ENCODE measurements at places on chromosomes 7 and 10.

- no peak for DNase-seq
These were observed 437.5 kb upstream of the MBL2 start for GRCh38 chr10:53209944-53210611.

DNA sequence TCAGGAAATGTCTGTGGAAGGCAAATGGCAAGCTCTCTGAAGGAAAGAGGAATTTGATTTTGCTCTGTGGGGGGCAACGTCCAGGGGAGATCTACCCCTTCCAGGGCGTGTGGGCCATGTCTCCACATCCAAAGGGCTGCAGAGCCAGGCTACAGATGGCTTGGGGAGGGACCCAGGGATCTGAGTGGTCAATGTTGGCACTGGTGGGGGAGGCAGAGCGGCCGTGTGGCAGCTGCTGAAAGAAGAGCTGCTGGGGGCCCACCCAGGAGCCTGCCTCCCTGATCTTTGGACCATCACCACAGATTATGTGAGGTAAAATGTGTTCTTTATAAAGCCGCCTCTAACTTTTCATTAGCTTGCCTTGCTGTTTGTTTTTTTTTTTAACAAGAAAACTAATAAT lies 144.1 kb downstream of the HERPUD2 start:
- DNase-seq, result no peak

DNA sequence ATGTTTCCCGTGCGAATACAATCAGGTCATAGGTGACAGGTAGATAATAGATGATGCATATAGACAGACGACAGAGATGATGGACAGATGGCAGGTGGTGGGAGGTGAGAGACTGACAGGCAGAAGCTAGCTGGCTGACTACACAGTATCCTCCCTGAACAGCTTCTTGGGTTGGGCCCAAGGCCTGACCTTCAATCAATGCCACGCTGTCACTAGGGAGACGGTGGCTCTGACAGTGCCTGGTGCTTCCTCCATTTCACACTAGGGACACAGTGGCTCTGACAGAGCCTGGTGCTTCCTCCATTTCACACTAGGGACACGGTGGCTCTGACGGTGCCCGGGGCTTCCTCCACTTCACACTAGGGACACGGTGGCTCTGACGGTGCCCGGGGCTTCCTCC lies 200.1 kb downstream of the DIP2C start:
- no peak for DNase-seq

- DNase-seq, result no peak
These were observed 201.5 kb downstream of the CDK14 start for GRCh38 chr7:90797596-90797995.

DNA sequence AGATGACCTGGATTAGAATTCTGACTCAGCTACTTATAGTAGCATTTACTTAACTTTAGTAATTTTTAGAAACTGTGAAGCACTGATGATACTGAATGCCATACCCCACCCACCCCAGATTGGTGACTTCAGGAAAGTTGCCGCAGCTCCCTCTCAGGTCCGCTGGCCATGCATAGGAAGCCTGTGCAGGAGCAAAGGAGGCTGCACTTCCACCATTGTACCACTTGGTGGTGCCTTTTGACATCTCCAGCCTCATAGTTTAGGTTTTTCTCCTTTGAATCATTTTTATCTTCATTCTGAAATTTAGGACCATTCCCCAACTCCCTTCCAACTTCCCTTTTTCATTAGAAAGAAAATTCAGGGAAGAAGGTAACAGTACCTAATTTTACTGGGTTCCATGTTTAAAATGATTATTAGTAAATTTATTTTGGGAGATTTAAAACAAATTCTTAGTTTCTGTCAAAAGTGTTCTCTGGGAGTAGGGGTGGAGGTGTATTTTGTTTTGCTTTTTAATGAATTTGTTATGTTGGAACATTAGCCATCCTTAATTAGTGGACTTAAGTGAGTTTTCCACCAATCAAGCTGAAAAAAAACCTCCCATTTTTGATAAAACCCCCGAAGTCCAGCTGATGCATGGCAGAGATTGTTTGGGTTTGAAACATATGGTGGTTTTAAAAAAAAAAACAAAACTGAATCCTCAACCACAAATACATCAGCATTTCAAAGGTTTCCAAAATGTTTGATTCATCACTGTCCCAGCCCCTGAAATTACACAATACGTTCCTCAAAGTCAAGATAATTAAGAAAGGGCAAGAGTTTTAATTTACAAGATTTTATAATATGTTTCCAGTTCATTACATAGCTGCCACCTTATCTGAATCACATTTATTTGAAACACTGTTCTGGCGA lies 109.6 kb downstream of the WNT2 start:
- peak; percentile 59 for DNase-seq

DNA sequence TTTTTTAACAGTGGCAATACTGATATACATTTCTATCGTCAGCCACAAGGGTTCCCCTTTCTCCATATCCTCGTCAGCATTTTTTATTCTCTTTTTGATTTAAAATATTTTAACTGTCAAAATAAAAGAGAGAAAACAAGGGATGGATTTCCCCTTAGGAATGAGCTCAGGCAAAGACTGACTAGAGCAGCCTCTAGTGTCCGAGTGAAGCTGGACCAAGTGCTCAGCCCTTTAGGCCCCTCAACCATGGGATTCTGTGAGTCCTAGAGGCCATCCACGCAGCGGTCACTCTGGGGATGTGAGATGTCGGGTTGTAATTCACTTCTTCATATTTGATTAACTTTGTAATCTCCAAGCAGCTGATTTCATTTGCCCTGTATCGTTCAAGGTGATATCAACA lies 137.4 kb upstream of the RNF32 start:
- DNase-seq, result no peak

All from stimulated activated CD4-positive, alpha-beta T cell treated with anti-CD3 and anti-CD28 coated beads, Interleukin-2, amount 100 ng/mL, for 24 hours (primary cell).